ENCODE measurements at places on chromosomes 11 and 22.

DNA sequence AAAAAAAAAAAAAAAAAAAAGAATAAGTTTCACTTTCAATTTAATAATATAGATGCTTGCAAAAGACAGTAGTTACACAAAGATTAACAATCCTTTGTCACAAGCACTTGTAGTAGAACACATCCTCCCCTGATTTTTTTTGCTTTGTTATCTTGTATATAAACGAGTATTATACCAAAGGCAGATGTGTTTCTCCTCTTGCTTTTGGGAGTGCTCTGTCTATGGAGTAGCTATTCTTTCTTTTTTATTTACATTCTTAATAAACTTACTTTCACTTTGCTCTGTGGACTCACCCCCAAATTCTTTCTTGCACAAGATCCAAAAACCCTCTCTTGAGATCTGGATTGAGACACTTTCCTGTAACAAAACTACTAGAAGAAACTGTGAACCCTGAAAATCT, 3.4 kb upstream of the MRPL16 start:
- no peak for DNase-seq

GRCh38 chr11:19187114-19187832, 14.5 kb downstream of the CSRP3 start:
- DNase-seq: no peak

DNA sequence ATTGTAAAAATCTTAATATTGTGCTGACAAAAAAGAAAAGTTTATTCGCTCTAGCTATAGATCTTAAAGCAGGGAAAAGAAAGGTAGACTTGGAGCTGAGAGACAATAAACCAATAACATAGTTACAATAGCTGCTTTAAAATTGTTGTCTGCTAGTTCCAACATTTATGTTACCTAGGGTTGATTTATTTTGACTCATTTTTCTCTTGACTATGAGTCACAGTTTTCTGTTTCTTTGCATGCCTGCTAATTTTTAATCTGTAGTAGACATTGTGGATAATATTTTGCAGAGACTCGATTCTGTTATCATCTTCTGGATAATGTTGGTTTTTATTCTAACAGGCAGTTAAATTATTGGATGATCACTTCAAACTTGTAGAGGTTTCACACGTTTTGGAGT, 83.1 kb upstream of the TRPC6 start:
- DNase-seq: no peak

- no peak for DNase-seq
Observed at GRCh38 chr11:128474036-128474874, 113.1 kb downstream of the ETS1 start.
